ENCODE measurements at places on chromosomes 7 and 10.

GRCh38 chr7:10973942-10974911 lies 555 bp downstream of the PHF14 start:
- no peak for DNase-seq

DNA sequence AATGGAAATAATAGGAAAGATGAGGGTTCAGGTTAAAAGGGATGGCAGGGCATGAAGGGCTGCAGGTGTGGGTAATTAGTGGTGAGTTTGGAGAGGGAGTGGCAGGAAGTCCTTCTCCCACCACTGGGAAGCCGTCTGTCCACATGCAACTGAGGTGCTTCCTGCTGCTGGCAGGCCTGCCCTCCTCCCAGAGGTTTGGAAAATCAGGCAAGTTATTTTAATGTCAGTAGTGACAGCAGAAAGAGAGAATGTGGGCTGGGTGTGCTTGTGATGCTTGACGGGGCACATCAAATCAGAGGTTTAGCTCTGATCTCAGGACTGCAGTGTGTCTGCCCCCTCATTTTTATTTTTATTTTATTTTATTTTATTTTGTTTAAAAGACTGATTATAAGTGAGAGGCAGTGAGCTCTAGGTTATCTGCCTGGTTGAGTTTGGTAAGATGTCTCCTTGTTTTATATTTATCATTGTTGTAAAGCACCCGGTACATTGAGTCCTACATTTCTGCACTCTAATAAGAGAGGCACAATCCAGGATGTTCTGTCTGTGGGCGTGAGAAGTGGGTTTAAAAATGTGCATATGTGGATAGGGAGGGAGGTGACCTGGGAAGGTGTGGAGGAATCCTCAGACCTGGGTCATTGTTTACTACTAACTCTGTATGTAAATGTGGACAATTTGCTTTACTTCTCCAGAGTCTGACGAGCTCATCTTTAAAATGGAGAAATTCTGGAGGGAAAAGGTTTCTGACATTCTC lies 504.4 kb downstream of the LRMDA start:
- no peak for DNase-seq

GRCh38 chr10:32059472-32059871 lies 3.2 kb upstream of the KIF5B start:
- DNase-seq, result no peak

- DNase-seq, result no peak
These were observed 19.7 kb upstream of the GOT1 start for GRCh38 chr10:99450156-99450555.

- no peak for DNase-seq
These were observed 115.2 kb upstream of the PITRM1 start for GRCh38 chr10:3287572-3288445.

GRCh38 chr7:42596737-42597136 lies 315.1 kb downstream of the C7orf25 start:
- DNase-seq, result no peak

- no peak for DNase-seq
These were observed 107.9 kb downstream of the CYTH3 start for GRCh38 chr7:6164491-6164890.

- DNase-seq, result no peak
These were observed 27.5 kb downstream of the LOXL4 start for GRCh38 chr10:98240524-98240923.
